HTR-8/SVneo (cell line): ENCODE measurements at places on chromosomes 13 and 19.

DNA sequence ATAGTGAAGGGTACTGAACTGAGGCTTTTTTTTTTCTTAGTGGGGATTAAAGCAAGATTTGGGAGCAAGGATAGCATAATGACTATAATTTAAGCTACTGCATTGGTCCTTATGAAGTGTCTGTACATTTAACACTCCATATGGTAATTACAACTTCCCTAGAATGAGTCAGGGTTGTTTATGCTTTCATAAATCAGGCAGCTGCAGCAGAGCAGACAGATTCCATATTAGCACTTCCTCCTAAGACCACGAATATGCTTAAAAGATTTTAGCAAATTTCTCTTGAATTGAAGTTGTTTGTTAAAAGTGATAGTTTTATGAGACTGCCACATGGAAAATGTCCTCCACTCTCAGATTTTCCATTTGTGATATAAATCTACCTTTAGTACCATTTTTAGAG, 401.1 kb upstream of the SPRY2 start:
- DNase-seq, result no peak

DNA sequence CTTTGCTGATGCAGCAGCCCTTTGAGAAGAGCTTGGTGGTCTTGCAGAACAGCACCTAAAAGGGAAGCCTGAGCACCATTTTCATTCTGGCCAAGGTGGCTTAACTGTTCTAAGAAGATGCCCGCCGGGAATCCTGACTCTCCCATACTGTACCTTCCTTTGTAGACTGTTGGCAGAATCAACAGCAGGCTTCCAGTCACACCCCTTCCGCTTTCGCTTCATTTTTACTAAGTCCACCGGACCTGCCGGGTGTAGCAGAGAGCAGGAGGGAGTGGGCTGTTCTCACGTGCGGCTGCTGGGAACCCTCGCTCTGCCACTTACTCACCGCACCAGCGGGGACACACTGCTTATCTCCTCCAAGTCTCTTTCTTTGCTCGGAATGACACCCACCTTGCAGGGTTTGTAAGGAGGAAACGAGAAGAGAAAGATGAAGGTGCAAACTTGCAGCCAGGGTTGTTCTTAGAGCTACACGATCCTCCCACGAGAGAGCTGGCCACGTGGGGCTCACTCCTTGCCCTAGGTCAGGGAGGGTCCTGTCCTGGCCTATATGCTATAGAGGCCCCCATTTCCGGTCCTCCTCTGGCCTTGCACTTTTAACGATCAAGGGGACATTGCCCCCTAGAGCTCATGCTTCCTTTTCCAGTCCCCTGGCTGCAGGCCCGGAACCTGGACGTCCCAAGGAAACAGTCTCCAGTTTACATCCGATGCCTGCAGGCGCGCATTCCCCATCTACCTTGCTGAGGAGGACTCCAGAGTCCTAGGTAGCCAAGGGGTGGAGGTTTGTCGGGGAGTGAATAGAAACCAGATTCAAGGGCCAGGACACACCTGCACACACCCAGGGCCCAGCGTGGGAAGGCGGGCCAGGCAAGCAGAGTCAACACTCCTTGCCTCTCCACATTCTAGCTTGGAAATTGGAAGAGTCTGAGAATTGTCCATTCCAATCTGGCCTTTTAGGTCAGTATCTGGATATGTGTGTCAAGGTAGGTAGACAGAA, 453.6 kb downstream of the IRS2 start:
- DNase-seq, result no peak

DNA sequence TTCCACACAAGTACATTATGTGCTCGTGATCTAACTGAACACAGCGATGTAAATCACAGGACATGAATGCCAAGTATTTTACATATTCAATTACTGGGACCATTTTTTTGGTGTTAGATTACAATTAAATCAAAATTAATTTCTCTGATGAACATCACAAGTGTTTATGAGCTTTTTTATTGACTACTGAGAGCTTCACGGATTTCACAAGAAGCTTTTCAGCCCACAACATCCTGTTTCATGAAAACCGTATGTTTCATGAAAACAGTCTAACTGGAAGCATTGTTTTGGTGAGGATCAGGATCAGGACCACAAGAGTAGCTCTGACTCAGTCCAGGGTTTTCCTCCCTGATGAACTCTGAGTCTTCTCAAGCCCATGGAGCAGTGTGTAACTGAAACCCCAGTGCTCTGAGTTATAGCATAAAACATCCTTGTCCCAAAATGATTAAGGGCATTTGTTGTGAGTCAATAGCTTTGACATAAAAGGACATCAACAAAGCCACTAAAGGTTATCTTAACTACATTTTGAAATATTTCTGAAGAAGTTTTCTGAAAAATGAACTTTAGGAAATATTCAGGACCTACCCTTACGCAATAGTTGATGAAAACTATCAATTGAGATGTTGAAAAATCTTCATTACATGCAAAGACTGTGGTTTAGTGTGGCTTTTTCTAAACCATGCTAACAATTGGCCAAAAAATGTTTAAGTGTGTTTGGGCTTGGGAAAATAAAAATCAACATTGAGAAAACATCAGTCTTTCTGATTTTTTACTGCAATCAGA, 49.3 kb downstream of the UFM1 start:
- no peak for DNase-seq

DNA sequence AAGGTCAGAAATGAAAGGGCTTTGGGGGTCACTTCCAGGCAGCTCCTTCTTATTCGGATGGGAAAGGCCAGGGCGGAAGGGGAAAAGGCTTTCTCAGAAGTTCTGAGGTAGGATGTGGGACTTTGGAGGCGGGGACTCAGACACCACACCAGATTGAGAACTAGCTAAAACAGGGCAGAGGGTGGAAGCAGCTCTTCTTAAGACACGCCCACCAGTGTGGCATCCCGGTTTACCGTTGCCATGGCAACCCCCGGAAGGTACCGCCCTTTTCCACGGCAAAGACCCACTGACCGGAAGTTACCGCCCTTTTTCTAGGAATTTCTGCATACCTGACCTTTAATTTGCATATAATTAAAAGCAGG, 3.8 kb upstream of the LILRA5 start:
- no peak for DNase-seq

DNA sequence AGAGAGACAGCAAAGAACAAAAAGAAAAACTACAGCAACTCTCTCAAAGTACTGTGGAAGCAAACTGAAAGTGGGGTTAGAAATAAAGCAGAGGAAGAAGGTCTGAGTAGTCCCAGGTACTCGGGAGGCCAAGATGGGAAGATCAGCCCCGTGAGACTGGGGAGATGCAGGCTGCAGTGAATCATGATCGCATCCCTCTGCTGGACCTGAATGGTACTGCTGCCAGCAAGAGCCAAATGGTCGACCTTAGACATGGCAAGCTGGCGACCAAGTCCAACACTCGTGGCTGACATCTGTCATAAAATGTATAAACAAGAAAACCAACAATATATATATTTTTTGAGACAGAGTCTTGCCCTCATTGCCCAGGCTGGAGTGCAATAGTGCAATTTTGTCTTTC, 33.7 kb upstream of the ZNF724 start:
- DNase-seq, result peak; percentile 13

- DNase-seq, result no peak
Measured at GRCh38 chr13:109026266-109026665, 396.9 kb downstream of the MYO16 start.

DNA sequence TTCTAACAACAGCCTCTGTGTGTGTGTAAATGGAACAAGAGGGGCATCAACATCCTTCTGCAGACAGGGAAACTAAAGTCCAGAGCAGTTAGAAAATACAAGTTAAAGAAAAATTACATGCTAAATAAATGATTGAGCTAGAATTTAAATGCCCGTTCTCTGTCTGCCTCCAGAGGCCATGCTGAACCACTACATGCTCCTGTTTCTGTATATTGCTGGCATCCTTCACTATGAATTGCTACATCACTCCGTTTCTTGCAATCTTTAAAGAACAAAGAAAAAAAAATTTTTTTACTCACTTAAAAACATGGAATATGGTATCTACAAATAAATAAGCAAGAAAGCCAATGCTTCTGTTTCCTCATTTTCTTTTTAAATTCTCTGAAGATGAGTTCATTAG, 47.9 kb downstream of the DCT start:
- DNase-seq, result no peak

GRCh38 chr19:50309396-50310125, 19.6 kb downstream of the KCNC3 start:
- no peak for DNase-seq

- no peak for DNase-seq
Measured at GRCh38 chr13:107031716-107032115, 463.8 kb upstream of the ARGLU1 start.

GRCh38 chr13:113159701-113160100, 1.3 kb downstream of the PROZ start:
- DNase-seq, result no peak

- DNase-seq, result no peak
Measured at GRCh38 chr19:58291943-58292342, 13.2 kb downstream of the ZNF8 start.

GRCh38 chr13:39783051-39783450, 127.6 kb downstream of the COG6 start:
- DNase-seq, result no peak

GRCh38 chr13:111115965-111116521, 933 bp downstream of the ARHGEF7 start:
- no peak for DNase-seq

DNA sequence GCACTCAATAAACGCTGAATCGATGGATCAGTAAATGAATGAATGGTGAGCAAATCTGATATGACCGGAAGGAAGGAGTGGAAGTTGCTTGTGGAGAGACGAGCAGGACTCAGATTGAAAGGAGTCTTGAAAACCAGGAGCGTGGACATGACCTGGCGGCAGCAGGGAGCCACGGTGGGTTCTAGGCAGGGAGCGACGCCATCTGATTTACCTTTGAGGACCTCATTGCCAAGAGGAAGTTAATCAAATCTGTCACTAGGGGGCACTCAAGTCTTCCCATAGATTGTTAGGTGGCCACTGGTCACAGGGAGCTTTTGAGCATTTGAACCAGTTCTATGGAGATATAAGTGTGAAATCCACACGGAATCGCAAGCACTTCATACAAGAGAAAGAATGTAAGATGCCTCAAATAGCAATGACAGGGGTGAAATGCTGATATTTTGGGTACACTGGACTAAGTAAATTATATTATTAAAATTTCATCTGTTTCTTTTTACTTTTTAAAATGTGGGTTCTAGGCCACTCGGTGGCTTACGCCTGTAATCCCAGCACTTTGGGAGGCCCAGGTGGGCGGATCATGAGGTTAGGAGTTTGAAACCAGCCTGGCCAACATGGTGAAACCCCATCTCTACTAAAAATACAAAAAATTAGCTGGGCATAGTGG, 9.2 kb upstream of the FBN3 start:
- DNase-seq, result peak; percentile 79

- no peak for DNase-seq
Measured at GRCh38 chr19:7817801-7818200, 12.2 kb upstream of the EVI5L start.

GRCh38 chr13:112897603-112897955, 71.4 kb upstream of the MCF2L start:
- no peak for DNase-seq

DNA sequence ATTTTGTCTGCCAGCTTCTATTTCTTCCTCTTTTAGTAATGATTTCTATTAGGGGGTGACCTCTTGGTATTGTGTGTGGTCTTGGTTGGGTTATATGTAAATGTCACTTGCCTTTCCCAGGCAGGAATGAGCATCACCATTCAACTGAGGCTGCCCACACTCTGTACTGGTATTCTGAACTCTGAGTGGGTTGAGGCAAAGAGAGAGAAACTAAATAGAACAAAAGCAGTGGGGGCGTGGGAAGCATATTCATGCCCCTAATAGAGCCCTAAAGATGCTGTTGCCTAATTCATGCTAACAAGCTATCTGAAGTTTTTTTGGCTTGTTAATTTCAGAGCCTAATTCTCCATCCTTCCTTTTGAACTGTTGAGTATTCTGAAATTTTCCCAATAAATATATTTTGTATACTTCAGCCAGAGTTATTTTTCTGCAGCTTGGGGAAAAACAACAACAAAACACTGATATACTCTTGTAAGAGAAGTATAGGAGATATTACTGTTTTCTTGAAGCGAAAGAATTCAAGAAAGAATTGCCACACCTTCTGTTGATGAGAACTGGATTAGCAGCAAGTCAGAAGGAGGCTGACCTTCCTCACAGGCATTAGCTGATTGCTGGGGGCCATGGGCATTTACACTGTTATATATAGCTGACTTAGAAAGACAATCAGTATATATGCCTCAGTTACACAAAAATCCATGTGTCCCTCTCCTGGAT, 315.8 kb upstream of the KLF12 start:
- DNase-seq, result no peak

GRCh38 chr19:49556412-49557398, 23.7 kb downstream of the NOSIP start:
- DNase-seq, result no peak

GRCh38 chr13:98214008-98214643, 37.1 kb upstream of the RNF113B start:
- DNase-seq, result no peak

GRCh38 chr13:104779311-104779993, 1713.2 kb upstream of the SLC10A2 start:
- peak; percentile 6 for DNase-seq

DNA sequence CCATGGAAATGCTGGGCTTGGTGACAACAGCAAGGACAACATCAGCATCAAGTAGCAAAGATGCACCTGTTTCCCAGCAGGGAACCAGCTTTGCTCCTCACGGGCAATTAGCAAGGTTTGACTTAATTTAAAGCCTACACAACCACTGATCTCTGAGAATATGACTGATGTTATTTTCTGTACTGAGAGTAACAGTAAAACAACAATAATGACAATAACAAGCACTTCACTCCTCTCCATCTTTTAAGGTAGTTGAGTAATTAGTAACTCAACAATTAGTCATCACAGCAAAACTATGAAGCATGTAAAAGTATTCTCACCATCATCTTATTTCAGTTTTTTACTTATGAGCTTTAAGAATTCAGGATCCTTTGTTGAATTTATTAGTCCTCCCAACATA, 37.3 kb downstream of the ENOX1 start:
- no peak for DNase-seq

GRCh38 chr19:4266253-4267000, 12.6 kb upstream of the SHD start:
- DNase-seq, result no peak

GRCh38 chr13:22198641-22199217, 527.9 kb downstream of the FGF9 start:
- DNase-seq, result no peak

GRCh38 chr19:35269438-35270117, 816 bp downstream of the USF2 start:
- DNase-seq, result peak; percentile 84

DNA sequence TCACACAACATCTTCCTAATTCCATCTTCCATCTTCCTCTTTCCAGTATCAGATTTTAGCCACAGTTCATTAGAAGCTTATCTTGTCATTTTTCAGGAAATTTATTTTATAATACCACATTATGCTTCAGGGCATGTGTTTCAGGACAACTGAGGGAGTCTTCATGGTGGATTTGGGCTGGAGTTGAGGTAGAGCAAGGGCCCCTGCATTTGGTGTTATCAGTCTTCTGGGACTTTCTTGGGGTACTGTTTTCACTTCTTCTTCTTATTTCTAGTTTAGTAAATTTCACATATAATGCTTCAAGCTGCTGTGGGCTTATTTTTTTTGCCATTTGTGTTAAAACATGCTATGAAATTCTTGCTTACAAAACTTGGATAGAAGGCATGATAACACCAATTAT, 188.7 kb downstream of the LHFPL6 start:
- DNase-seq, result no peak
